Panc1 (cell line): ENCODE measurements at places on chromosomes 2 and 18.

GRCh38 chr2:173150963-173151362, 75.3 kb downstream of the MAP3K20 start:
- peaks cover 68% of the 10 kb centered on the region for H3K4me1 ChIP-seq
- peaks cover 2% of the 10 kb centered on the region; the same call in 1 of the 2 replicates for H3K36me3 ChIP-seq
- H3K4me3 ChIP-seq = no peak overlapping the region
- H3K27ac ChIP-seq = peak overlapping the region; percentile 91
- DNase-seq = no peak

GRCh38 chr2:214902286-214902685, 92.8 kb upstream of the BARD1 start:
- no peaks in the 10 kb centered on the region for H3K36me3 ChIP-seq
- no peak overlapping the region for H3K4me3 ChIP-seq
- no peak overlapping the region for H3K27ac ChIP-seq

DNA sequence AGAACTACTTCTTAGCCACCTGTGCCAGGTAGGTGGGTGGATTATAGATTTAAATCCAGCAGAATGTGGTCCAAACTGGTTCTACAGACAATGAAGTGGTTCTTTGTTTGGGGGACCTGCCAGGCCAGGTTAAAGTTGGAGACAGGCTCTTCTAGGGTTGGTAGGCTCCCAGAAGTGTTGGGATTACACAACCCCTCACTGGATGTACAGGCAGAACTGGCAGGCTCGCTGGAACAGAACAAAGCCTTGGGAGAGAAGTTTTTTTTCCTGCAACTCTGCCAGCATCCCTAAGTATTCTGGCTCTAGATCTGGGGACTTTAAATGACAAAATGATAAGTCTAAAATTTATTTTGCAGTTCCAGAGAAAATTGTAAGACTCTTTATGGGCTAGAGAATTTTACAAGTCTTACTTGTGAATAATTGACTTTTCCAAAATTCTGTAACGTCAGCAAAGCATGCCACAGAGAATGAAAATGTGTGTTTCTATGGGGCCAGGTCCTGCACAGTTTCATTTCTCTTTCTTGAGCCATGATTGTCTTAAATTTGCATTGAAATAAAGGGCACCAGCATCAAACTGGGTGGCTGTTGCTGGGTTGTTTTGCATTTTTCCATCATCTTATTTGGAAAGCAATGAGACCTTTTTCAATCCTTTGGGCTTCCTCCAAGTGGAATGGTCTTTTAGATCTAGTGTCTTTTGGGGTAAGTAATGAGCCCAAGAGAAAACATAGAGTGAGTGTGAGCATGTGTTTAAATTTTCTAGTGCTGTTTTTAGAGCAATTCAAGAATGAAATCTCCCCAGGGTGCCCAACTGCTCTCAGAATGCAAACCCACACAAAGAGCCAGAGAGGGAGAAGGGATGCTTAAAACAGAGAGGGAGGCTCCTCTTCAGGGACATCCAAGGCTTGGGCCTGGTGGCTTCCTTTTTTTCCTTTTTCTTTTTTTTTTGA, 32.4 kb upstream of the ATL2 start:
- H3K27me3 ChIP-seq = no peaks in the 10 kb centered on the region
- DNase-seq = no peak
- no peaks in the 10 kb centered on the region for H3K36me3 ChIP-seq

DNA sequence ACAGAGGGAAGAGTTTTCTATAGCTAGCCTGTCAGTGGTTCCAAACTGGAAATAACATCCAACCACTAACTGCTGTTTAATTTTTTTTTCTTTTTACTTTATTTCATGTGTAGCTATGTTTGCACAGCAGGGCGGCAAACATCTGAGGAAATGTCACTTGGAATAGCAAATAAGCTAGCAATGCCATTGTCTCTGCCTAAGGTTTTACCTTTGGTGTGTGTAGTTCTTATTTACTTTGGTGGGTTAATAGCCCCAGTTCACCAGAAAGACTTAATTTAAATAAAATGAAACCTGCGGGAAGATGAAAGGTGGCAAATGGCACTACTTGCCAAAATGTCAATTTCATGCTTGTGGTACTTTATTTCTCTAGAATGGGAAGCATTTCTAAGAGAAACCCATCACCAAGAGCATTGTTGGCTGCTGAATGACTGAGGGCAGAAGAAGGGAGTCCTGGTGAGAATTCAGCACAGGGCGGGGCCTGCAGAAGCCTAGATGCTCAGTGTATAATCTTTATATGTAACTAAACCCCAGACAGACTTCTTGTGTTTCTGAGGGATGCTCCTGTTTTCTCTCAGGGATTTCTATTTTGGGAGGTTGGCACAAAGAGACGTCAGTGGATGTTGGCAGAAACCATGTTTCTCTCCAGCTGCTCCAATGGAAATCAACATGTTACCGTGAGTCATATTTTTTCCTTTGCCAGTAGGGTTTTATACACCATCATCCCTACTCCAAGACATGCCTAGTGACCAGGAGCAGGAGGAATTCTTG, 300.4 kb upstream of the NT5C1B start:
- H3K27ac ChIP-seq = no peak overlapping the region
- H3K4me1 ChIP-seq = no peaks in the 10 kb centered on the region
- no peak for DNase-seq
- H3K36me3 ChIP-seq = no peaks in the 10 kb centered on the region
- H3K27me3 ChIP-seq = no peaks in the 10 kb centered on the region

DNA sequence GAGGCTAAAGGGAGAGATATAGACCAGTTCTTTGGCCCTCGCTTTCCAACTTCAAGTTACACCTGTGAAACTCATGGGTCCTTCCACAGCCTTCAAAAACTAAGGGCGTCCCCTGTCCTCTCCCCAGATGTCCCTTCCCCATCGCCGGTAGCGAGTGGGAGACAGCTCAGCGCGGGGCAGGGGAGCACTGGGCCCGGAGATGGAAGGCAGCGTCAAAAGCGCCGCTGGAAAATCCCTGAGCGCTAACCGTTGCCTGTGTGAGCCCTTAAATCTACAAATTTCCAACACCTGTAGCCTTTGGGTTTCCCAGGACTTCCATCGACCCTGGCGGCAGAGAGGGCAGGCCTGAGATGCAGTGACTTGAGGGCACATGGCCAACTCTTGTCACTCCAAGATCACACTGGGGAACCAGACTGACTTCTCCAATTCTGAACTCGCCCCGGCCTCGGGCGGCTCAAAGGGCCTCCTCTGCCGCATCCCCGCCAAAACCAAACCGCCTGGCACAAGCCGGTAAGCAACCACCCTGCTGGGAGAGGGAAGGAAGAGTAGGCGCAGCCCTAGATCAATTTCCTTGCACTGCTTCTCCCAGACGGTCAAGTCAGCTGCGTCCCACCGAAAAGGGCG, 879 bp upstream of the EPAS1 start:
- no peak for DNase-seq
- H3K4me3 ChIP-seq = peak overlapping the region; percentile 89
- H3K27ac ChIP-seq = peak overlapping the region; percentile 77
- H3K36me3 ChIP-seq = no peaks in the 10 kb centered on the region
- peaks cover 13% of the 10 kb centered on the region for H3K4me1 ChIP-seq

- no peak for DNase-seq
- no peak overlapping the region for H3K27ac ChIP-seq
- no peaks in the 10 kb centered on the region for H3K36me3 ChIP-seq
- no peak overlapping the region for H3K4me3 ChIP-seq
- no peaks in the 10 kb centered on the region for H3K27me3 ChIP-seq
- H3K4me1 ChIP-seq = no peaks in the 10 kb centered on the region
Observed at GRCh38 chr18:46295416-46295815, 191.2 kb downstream of the HAUS1 start.

GRCh38 chr2:233338046-233338445, 16.2 kb upstream of the DGKD start:
- H3K27ac ChIP-seq = no peak overlapping the region
- no peak overlapping the region for H3K4me3 ChIP-seq
- no peaks in the 10 kb centered on the region for H3K27me3 ChIP-seq
- DNase-seq = no peak

DNA sequence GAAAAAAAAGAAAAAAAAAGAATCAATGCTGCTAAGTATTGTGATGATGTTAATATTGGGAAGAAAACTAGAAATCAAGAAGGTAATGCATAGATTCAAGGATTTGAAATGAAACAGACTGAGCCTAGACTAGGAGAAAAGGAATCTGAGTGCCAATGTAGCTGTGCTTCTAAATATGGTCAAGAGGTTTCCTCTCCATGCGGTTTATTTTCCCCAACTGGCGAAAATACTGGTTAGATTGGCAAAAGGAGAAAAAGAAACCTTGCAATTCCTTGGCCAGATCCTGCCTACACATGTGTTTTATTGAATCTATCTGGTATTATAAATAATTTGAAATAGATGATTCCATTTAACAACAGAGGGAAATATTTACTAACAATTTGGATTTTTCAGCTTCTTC, 5.7 kb downstream of the SCN3A start:
- DNase-seq = no peak
- no peak overlapping the region for H3K27ac ChIP-seq
- H3K36me3 ChIP-seq = no peaks in the 10 kb centered on the region
- H3K4me3 ChIP-seq = no peak overlapping the region

- H3K36me3 ChIP-seq = no peaks in the 10 kb centered on the region
- H3K27me3 ChIP-seq = no peaks in the 10 kb centered on the region
- DNase-seq = no peak
- H3K4me3 ChIP-seq = no peak overlapping the region
Observed at GRCh38 chr2:100592226-100592625, 29.4 kb downstream of the PDCL3 start.

GRCh38 chr2:206305523-206306245, 31.2 kb downstream of the ZDBF2 start:
- H3K27ac ChIP-seq = no peak overlapping the region
- H3K27me3 ChIP-seq = no peaks in the 10 kb centered on the region
- H3K4me1 ChIP-seq = no peaks in the 10 kb centered on the region
- H3K4me3 ChIP-seq = no peak overlapping the region
- H3K36me3 ChIP-seq = no peaks in the 10 kb centered on the region

DNA sequence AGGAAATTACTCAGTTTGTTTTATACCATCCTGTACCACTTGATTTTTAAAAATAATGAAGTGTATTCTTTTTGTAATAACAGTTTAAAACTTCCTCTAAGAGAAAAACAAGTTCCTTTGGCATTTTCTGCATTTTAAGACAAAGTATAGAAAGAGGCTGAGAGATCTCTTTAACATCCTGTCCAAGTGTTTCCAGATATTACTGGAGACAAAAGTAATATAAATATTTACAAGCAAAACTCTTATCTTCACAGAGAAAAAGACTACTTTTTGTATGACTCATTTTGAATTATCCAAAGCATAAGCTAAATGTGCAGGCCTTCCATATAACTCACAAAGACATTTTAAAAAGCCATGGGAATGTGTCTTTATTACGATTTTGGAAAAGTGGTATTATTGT, 221.1 kb downstream of the RDH14 start:
- H3K27me3 ChIP-seq = no peaks in the 10 kb centered on the region
- H3K36me3 ChIP-seq = no peaks in the 10 kb centered on the region
- H3K4me3 ChIP-seq = no peak overlapping the region
- no peak overlapping the region for H3K27ac ChIP-seq
- no peak for DNase-seq

- no peak for DNase-seq
- no peaks in the 10 kb centered on the region for H3K36me3 ChIP-seq
- H3K4me1 ChIP-seq = no peaks in the 10 kb centered on the region
Observed at GRCh38 chr2:148039783-148040182, 18.9 kb downstream of the MBD5 start.

DNA sequence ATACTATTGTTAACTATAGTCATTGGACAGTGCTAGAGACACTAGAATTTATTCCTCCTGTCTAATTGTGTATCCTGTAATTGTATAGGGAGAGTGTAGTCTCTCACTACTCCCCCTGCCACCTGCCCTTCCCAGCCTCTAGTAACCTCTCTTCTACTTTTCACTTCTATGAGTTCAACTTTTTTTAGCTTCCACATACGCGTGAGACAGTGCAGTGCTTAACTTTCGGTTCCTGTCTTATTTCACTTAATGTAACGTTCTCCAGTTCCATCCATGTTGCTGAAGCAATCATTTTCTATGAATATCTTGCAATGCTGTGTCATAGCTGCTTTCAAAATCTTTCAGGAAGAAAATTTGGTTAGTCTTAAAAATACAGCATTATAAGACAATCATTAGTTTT, 22.8 kb upstream of the RUFY4 start:
- no peak for DNase-seq
- no peaks in the 10 kb centered on the region for H3K36me3 ChIP-seq
- H3K4me3 ChIP-seq = no peak overlapping the region

DNA sequence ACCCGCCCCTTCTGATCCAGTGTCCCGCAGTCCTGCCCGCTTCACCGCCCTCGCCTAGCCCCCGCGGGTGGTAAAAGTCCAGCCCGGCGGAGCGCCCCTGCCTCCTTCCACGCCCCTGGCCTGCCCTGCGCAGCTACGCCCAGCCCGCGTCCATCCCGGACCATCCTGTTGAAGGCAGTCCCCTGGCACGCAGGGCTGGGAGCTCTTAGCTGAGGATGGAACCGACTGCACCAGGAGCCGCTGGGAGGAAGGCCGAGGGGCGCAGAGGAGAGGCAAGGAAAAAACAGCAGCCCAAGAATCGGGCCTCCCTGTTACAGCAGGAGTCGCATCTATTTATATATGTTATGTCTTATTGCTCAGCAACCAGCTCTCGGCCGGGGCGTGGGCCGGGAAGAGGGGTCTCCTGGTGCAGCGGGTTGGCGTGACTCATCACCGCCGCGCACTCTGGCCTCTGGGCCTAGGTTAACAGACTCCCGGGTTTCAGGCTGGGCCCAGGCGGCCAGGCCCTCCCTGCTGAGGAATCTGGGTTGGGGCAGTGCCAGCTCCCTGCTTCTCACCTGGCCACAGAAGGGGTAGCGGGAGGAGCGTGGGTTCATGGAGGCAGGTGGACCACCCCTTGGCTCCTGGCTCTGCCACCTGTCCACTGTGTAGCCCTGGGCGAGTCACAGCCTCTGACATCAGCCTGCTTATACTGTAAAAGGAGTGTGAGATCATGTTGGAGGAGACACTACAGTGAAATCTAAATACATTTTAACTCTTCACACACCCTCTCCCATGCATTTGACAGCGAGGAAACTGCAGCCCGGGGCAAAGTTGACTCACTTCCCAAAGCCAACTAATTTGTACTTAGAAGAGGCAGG, 13.4 kb upstream of the MAP3K2 start:
- H3K4me1 ChIP-seq = peaks cover 55% of the 10 kb centered on the region
- no peaks in the 10 kb centered on the region for H3K36me3 ChIP-seq
- no peaks in the 10 kb centered on the region for H3K27me3 ChIP-seq
- peak overlapping the region; percentile 10; the same call in 1 of the 2 replicates for H3K27ac ChIP-seq

DNA sequence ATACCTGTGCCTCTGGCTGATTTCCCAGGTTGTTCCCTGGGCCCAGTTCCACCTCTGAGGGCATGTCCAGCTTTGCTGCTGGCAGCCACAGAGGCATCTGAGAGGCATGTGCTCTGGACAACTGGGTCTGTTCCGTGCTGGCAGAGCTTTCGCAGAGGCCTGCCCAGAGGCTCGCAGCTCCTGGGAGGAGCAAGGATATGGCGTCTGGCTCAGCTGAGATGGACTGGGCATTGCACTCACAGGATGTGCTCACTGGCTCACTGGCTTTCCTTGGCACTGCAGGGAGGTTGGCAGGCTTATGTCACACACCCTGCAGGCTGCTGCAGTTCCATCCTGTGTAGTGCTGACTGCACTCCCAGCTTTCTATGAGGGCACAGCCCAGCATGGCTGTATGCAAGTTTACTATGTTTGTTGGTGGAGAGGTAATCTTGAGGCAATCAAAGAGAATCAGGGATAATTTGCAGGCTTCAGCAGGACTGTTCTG, 172.3 kb downstream of the PRKCE start:
- no peaks in the 10 kb centered on the region for H3K36me3 ChIP-seq
- no peak overlapping the region for H3K27ac ChIP-seq
- DNase-seq = no peak
- no peaks in the 10 kb centered on the region for H3K27me3 ChIP-seq
- no peak overlapping the region for H3K4me3 ChIP-seq
